ENCODE measurements at places on chromosomes 13 and 19.

DNA sequence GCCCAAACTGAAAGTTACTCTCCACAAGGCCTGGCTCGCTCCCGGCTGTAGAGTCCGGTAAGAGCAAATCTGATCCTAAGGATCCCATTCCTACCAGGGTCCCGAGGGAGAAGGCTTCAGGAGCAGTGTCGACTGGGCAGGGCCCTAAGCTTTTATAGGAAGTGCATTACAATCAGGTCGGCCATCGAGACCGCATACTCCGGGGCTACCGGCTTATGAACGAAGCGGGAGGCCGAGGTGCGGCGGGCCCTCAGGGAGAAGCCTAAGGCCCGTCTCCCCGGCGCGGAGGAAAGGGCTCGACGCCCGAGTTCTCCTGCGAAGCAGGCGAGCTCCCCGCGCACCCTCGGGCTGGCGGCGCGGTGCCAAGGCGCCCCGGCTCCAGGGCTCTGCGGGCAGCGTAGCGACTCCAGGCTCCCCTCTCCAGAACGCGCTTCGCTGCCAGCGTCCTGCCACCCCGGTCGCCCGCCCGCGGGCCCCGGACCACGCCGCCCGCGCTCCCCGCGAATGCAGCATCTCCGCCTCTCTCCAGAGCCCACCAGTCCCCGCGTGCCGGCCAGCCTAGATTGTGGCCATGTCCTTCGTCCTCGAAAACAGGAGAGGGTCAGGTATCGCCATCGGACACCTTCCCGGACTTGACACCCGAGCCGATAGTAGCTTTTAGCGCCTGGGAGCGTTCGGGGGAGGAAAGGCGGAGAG is 1.4 kb downstream of the EFNB2 start:
- peaks cover 9% of the 10 kb centered on the region for H3K4me1 ChIP-seq
- no peaks in the 10 kb centered on the region for H3K27me3 ChIP-seq
- DNase-seq = peak; percentile 40
- H3K36me3 ChIP-seq = no peaks in the 10 kb centered on the region

DNA sequence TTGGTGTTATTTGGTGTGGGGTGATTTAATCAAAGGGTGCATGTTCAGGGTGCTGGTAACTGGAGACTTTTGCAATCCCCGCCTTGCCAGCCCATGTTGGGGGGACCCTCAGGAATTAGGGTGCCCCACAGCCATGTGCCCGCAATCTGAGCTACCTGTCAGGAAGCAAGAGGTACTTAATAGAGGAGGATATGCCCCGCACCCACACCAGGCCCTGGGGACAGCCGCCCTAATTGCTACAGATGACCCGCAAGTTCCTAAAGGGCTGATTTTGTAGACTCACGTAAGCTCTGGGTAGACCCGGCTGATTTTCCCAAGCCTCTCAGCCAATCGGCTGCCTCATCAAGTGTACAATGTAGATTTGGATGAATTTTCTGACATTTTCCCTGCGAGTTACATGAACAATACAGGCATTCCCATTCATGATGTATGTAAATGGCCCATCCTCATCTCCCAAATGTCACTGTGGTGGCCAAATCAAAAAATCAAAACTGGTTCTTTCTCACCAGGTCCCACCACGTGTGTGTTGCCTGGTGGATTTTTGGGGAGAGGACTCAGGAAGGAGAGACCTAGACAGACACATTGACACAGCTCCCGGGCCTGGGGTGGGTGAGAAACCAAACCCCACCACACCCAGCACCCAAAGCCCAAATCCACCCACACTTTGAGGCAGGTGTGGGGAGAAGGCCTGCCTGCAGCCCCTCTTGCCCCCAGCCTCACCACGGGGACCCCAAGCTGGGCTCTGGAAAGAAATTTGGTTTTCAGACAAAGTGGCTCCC is 119.2 kb upstream of the SPACA7 start:
- no peaks in the 10 kb centered on the region for H3K36me3 ChIP-seq
- no peak for DNase-seq
- no peak overlapping the region for H3K4me3 ChIP-seq
- H3K27ac ChIP-seq = no peak overlapping the region

DNA sequence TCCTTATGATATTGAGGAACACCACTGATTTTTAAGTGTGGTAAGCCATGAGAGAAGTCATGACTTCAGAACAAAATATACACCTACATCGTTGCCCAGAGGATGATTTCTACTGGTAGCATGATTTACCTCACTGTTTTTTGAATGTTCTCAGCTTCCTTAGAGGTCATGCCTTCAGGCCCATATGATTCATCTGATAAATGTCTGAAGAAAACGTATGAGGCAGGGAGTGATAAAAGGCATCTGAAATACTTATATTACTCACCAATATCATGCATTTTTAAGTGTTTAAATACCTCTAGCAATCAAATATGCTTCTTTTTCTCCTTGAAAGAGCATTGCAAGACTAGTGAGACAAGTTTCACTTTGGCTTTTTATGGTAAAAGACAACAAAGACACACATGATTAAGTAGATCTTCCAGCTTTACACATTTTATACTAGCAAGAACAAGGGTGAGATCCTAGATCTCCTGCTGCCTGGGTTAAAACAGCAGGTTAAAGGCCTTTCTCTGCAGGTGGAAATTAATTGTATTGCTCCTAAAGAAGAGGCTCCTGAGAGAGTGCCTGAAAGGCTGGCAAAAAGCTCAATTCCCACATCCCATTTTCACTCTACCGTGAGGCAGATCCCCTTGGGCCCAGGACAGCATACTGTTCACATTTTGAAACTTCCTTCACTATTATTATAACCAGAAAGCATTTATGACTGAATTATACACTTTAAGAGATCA is 432.4 kb downstream of the SLITRK1 start:
- DNase-seq = peak; percentile 29
- H3K36me3 ChIP-seq = no peaks in the 10 kb centered on the region
- no peaks in the 10 kb centered on the region for H3K4me1 ChIP-seq
- H3K4me3 ChIP-seq = no peak overlapping the region

DNA sequence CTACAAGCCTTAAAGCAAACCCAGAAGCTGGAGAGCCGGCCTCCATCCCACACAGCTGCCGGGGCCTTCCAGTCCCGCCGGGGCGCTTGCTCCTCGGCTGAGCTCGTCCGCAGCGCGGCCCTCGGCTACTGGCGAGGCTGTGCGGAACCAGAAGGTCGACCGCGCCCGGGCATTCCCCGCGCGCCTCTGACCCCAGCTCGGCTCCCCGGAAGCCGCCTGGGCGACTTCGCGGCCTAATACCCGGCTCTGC is 863 bp downstream of the ANKRD10 start:
- H3K27me3 ChIP-seq = no peaks in the 10 kb centered on the region
- H3K36me3 ChIP-seq = peaks cover 8% of the 10 kb centered on the region
- peaks cover 3% of the 10 kb centered on the region for H3K4me1 ChIP-seq
- peak overlapping the region; percentile 100 for H3K4me3 ChIP-seq
- peak; percentile 60 for DNase-seq

DNA sequence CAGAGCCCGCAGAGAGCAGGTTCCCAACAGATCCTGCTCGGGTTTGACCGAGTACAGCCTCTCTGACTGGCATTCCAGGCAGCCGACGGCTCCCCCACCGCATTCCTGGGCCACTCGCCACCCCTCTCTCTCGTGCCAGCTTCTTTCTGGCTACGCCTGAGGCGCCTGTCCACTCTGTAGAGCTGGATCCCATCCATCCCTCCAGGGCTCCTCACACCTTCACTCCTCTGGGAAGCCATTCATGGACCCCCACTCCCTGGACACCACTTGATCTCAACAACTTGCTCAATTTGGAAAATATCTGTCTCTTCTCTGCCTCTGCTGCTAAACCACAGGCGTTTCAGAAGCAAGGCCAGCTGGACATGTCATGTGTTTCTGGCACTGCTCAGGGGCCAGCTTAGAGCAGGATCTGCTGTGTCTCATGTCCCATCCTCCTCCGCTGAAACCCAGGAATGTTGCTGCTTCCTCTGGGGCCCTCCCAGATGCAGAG is 30.6 kb upstream of the ATP1A3 start:
- no peaks in the 10 kb centered on the region for H3K27me3 ChIP-seq
- DNase-seq = no peak
- H3K4me1 ChIP-seq = peaks cover 8% of the 10 kb centered on the region

GRCh38 chr13:49238621-49239020 is 9.1 kb upstream of the CDADC1 start:
- H3K4me1 ChIP-seq = no peaks in the 10 kb centered on the region
- DNase-seq = peak; percentile 99
- H3K4me3 ChIP-seq = no peak overlapping the region
- peaks cover 2% of the 10 kb centered on the region for H3K27me3 ChIP-seq
- H3K36me3 ChIP-seq = no peaks in the 10 kb centered on the region

DNA sequence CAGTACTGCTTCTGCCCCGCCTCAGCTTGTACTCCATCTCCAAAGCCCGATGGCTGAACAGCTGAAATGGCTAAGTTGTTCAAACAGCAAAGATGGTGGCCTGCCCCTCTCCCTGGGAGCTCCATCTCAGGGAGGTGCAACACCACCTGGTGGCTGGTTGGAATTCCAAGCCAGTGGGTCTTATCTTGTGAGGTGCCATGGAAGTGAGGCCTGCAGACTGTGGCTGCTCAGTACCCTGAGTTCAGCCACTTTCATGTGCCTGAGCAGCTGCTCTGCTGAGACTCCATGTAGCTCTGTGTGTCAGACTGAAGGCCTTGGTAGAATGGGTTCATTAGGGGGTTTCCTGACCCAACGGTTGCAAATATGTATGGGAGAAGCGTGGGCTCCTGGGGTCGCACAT is 67.3 kb upstream of the SPRY2 start:
- no peaks in the 10 kb centered on the region for H3K36me3 ChIP-seq
- H3K4me3 ChIP-seq = no peak overlapping the region
- DNase-seq = no peak
- no peak overlapping the region for H3K27ac ChIP-seq

DNA sequence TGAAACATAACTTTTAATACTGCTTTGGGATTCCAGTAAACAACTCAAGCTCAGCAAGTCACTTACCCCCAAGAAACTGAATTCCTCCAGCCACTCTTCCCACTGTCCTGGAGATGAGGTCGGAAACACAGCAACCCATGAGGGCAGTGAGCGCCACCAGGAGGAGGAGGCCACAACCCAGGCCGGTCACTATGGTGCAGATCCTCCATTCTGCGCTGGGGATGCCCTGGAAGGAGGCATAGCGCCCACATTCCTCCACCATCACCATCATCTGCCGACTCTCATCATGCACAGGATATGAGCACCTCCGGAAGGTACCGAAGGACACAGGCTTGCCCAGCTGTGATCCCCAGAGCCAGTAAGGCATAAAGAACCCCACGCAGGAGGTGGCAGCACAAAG is 2.2 kb downstream of the LHFPL6 start:
- H3K27ac ChIP-seq = no peak overlapping the region
- H3K4me1 ChIP-seq = peaks cover 3% of the 10 kb centered on the region

DNA sequence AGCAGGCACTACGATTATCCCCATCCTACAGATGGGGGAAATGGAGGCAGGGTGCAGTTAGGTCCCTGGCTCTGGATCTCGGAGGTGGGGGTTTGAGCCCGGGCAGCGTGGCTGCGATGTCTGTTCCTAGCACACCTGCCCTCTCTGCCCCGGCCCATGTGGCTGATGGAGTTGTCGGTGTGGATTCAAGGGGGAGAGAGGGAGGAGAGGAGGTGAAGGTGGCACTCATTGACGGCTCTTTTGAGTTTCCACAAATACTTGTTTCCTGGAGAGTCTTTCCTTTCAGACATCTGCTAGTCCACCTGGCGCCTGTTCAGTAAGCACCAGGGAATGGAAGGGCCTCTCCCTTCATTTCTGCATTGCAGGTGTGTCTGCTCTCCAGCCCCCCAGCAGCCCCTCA is 69.9 kb downstream of the ARHGEF18 start:
- DNase-seq = no peak
- H3K36me3 ChIP-seq = peaks cover 12% of the 10 kb centered on the region
- H3K27me3 ChIP-seq = no peaks in the 10 kb centered on the region
- no peak overlapping the region for H3K4me3 ChIP-seq

DNA sequence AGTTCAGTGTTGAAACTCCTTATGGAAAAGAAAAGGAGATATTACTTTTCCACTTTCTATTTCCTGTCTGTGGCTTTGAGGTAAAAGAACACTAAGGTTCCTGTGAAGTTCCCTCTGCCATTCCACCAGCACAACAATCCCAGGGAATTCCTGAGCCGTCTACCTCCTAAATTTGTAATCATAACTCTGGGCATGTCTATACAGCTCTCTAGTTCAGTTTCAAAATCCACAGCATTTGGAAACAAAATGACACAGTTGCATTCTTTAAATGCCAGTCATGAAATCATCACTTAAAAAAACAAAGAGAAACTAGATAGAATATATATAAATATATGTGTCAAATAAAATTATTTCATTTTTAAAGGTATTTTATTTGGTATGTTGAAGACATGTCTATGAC is 9.0 kb upstream of the THSD1 start:
- DNase-seq = peak; percentile 76
- H3K27ac ChIP-seq = no peak overlapping the region
- no peaks in the 10 kb centered on the region for H3K27me3 ChIP-seq
- H3K36me3 ChIP-seq = peaks cover 12% of the 10 kb centered on the region
- no peaks in the 10 kb centered on the region for H3K4me1 ChIP-seq

All from trophoblast cell (in vitro differentiated cells and primary cell).